ENCODE measurements at places on chromosomes 3 and 15. TPM values are rescaled to one million over a fixed set of nuclear protein-coding genes. Genes with fewer than 3 reads are reported as not detected.

DNA sequence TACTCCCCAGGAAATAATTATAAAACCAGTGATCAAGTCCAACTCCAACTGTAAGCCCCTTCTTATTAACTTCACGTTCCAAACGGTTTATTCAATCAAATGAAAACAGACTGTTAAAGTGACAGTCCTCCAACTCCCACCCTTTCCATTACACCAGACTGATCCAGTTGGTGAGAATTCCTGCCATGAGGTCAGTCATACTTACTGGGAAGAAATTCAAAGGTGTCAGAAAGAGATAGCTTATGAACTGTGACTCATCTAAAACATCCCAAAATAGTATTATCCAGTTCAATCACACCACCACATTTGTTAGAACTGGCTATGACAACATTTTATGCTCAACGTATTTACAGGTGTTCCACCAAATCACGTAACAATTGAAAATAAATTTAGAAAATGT, 19.5 kb downstream of the SMARCC1 start:
- DNase-seq, result no peak

DNA sequence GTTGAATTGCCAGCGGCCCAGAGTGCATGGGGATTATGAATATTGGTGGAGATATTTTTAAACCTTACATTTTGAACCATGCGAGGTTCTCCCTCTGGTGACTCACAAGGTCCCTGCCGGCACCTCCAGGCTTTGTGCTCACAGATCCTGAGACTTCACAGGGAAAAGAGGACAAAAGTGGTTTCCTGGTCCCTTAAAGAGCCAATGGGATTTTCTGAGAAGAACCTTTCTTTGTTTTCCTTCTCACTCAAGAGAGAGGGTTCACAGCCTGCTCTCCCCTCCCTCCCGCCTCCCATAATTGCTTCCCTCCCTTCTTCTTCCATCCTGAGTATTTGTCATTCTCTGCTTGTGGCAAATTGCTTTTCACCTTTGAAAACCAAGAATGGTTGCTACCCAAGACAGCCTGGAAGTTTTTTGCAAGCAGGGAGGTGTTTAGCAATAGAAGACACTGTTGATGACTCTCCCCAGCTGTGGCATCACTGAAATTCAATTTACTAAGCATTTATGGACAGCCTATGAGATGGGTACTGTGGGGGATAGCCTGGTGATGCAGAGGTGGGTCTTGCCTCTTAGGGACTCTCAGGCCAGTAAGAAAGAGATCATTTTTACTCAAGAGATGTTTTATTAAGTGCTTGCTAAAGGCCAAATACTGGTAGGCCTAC, 76.6 kb downstream of the CPN2 start:
- no peak for DNase-seq

- no peak for DNase-seq
These were observed 75.2 kb downstream of the CGNL1 start for GRCh38 chr15:57451555-57451954.

- no peak for DNase-seq
These were observed 66.2 kb downstream of the RPLP1 start for GRCh38 chr15:69518806-69519205.

DNA sequence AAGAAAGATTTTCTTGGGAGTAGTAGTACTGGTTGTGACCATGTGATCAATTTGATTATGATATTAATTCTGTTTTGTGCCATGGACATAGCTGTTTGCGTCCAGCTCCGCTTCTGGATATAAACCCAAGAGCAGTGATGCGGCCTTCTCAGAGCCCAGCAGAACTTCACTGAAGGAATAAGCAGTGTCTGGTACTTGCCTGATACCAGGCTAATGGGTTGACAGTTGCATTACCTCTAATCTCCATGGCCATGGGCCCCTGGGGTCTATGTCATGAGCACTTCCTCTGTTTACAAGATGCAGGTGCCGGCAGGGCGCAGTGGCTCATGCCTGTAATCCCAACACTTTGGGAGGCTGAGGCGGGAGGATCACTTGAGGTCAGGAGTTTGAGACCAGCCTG, 36.3 kb upstream of the RAB6B start:
- DNase-seq, result peak; percentile 51

GRCh38 chr3:50620420-50620819, 3.5 kb downstream of the MAPKAPK3 start:
- DNase-seq, result no peak

Gene MYZAP
- 1.5 TPM for total RNA-seq

Data from osteocyte (in vitro differentiated cells).